Stimulated activated CD4-positive, alpha-beta T cell treated with anti-CD3 and anti-CD28 coated beads, Interleukin-1b, Interleukin-23, amount 100 ng/mL, for 1 hour (primary cell): ENCODE measurements at places on chromosomes 2 and 18.

DNA sequence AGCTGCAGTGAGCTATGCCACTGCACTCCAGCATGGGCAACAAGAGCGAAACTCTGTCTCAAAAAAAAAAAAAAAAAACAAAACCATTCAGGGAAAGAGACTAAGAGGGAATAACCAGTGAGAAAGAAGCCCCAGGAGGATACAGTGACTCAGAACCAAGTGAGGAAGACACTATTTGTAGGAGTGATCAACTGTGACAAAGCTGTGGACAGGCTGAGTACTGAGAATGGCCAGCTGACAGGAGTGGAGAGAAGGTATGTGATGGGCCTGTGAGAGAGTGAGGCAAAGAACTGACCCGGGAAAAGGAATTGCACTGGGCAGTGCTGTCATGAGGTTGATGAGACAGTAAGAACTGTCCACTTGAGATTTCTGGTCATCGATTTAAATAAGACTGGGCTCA, 6.7 kb upstream of the LCT start:
- DNase-seq = no peak

- DNase-seq = no peak
Observed at GRCh38 chr2:11775384-11775783, 29.0 kb downstream of the LPIN1 start.

GRCh38 chr2:224111576-224111975, 72.5 kb upstream of the SERPINE2 start:
- no peak for DNase-seq

- DNase-seq = no peak
Observed at GRCh38 chr2:70570041-70570661, 16.5 kb upstream of the TGFA start.

GRCh38 chr2:101405351-101405899, 18.1 kb upstream of the CREG2 start:
- no peak for DNase-seq

DNA sequence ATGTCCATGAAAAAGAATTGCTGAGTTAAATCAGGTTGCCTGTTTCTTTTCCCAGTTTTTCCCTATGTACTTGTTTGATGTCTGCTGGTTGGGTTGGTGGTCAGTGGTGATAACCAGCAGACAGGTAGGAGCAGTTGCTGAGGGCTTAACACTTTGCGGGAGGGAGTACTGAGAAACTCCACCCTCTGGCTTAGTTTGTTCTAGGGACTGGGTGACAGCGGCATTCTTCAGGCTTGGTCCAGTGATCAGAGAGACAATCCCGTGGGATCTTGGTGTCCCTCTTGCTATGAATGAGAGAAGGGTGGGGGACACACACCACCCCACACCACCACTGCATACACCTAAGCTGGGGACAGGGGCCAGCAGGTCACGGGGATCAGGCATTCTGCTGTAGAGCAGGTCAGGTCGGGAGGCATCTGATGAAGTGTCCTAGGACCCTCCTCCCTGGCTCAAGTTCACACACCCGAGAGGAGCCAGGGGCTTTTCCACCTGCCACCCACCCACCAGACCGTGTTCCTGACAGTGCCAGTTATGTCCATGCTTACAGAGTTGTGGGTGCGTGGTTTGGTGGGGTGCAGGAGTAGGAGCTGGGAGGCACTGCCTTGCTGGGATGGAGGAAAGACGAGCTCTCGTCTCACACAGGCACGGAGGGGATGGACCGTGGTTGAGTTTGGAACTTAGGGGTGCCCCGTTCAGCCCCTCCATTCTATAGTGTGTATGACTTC, 21.3 kb upstream of the ALLC start:
- DNase-seq = no peak

GRCh38 chr18:13461936-13462335, 243.4 kb downstream of the LDLRAD4 start:
- DNase-seq = no peak

- no peak for DNase-seq
Observed at GRCh38 chr18:43627848-43628530, 350.7 kb upstream of the SYT4 start.

DNA sequence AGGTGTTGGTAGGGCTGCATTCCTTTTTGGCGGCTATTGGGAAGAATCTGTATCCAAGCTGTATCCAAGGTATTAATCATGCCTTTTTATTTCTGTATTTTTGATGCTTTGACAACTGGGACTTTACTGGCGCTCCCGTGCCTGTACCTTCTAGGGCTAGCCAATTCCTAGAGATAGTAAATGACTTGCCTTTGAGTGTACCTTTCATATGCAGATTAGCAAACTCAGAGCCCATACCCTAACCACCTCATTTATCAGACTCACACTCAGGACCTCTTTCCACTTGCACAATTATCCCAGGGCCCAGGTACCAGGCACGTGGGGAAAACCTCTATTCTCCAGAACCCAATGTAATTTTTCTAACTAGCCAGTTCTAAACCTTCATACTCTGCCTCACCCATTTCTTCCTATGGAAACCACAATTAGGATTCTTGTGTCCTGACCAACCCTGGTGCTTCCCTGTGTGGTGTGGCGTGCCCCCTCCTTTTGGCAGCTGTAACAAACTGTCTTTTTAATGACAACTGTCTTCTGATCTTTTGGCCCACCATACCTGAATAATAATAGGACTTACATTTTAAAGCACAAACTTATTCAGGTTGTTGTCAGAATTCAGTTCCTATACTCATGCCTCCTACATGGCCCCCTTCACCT, 65.8 kb upstream of the PNPT1 start:
- no peak for DNase-seq

DNA sequence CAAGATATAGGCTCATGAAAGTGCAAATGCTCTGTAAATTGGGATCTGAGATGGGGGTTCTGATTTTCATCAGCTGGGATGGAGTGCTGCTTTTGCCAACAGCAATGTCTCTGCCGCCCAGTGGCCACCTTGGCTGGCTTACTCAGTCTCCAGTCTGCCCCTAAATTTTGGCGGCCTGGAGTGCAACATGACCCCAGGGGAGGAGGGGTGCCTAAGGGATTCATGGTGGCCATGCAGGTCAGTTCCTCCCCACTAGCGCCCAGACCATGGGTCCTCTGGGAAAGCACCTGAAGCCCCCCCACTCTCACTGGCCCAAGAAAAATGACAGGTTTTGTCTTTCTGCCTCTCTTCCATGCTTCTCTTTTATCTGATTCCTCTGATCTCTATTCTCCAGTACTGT, 45.0 kb downstream of the SLC4A3 start:
- no peak for DNase-seq

GRCh38 chr2:10276481-10277292, 26.0 kb upstream of the HPCAL1 start:
- DNase-seq = no peak

DNA sequence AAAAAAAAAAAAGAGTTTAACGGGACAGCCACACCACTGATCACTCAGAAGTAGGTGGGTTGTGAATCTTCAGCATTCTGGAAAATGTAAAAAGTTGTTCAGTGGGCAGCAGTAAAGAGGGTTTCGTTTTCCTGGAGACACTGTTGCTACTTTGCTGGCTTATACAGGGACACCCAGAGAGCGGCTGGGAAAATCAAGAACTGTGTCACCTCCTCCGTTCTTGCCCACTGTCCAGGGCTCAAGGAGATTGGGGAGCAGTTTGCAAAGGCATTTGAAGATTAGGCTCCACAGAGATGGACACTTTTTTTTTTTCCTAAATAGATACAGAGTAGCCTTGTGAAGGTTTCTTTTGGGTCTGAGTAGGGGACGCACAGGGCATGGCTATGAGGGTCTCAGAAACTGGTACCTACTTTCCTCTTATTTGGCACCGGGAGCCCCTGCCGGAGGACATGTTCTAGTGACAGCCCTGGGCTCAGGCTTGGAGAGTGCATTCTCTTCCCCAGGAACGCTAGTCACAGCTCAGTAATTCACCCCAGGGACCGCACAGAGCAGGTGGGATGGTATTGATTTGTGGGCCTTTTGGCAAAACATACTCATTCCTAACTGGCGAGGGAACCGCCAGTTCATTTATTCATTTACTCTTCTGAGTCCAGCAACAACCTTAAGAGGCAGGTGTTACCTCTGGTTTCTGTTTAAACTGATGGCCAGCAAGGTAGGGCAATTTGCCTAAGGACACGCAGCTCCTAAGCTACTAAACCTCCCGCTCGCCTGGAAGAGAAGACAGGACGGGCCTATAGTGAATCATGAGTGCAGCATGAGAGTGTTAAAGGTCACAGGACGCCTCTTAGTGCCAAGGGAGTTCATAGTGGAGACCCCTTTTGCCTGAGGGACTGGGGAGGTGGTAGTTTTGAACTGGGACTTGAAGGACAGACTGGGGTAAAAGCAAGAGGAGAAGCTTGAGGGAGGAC, 53.1 kb downstream of the HPCAL1 start:
- no peak for DNase-seq

DNA sequence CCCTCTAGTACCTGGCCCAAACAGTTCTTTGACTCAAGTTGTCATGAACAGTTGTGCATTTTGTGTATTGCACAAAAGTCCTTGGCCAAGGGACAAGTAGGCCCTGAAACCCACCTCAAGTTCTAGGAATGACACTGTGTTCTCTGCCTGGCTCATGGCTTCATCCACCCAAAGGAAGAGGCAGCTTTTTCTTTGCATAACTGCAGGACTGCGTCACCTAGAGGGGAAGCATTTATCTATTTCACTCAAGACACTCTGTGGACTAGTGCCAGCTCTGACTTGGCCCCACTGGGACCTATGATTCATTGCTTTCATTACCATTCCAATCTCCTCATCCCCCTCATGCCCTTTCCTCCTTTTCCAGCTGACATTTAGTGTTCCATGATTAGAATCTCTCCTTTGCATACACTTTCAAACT, 119.3 kb upstream of the SIX2 start:
- no peak for DNase-seq

GRCh38 chr2:191961556-191961955, 114.7 kb upstream of the CAVIN2 start:
- DNase-seq = no peak

DNA sequence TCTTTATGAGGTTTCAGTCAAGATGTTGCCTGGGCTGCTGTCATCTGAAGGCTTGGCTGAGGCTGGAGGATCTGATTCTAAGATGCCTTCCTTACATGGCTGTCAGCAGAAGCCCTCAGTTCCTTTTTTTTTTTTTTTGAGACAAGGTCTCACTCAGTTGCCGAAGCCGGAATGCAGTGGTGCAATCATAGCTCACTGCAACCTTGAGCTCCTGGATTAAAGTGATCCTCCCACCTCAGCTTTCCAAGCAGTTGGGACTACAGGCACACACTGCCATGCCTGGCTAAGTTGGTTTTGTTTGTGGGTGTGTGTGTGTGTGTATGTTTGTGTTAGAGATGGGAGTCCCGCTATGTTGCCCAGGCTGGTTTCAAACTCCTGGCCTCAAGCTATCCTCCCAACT, 13.1 kb upstream of the SLC35F5 start:
- no peak for DNase-seq

GRCh38 chr2:138177693-138178092, 213.4 kb downstream of the HNMT start:
- no peak for DNase-seq

- no peak for DNase-seq
Observed at GRCh38 chr18:38545071-38545470, 979.5 kb upstream of the CELF4 start.

DNA sequence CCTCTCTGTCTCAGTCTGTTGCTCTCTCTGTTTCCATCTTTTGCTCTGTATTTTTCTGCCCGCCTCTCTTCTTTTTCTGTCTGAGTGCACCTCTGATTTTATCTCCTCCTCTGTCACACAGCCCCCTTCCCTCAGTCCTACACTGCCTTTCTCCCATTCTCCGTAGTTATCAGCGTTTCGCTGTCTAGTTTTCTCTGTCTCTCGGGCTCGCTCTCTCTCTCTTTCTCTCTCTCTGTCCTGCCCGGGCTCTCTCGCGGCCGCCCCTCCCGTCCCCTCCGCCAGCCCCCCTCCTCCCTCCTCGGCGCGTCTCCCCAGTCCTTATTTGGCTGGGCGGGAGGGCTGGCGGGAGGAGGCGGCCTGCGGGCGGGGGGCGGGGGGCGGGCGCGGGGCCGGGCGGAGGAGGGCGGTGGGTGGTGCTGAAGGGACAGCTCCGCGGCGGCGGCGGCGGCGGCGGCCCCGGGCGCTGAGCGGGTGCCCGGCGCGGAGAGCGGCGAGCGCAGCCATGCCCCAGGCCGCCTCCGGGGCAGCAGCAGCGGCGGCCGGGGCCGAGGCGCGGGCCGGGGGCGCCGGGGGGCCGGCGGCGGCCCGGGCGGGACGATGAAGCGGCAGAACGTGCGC, at the start of gene KCNK3:
KCNK3 (plus strand) TSS at position 444 of the 618 bp plus-strand sequence; CDS start at position 598, 154 bp downstream.
- no peak for DNase-seq

DNA sequence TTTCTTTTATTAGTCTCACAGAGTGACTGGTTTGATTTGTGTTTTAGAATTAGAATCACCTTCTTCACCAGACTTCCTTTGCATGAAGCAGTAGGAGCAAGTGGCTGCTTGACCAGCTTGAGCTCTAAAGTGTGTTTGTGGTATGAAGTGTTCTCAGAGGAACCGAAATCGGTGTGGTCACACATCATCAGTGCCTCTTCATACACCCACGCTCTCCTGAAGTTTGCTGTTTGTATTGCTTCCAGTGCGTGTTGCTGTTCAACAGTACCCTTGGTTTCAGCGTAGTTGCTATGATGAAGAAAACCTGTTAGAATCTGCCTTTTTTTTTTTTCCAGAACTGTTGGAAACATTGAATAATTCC, 77.9 kb downstream of the LIMS1 start:
- no peak for DNase-seq

GRCh38 chr2:234243871-234244565, 193.5 kb downstream of the SPP2 start:
- DNase-seq = no peak

DNA sequence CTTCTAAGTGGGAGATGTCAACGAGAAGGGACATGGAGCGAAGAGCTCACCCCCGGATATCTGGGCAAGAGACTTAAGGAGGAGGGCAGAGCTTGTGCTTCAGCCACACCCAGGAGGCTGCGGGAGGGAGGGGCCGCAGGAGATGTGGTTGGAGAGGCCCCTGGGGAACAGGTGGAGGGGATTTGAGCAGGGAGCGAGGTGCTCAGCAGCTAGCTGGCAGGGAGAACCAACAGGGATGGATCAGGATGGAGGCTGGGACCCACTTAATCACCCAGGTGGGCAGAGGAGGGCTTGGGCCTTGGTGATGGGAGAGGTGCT, 78.3 kb downstream of the MBP start:
- no peak for DNase-seq

GRCh38 chr18:9653390-9653789, 39.0 kb upstream of the PPP4R1 start:
- no peak for DNase-seq

- no peak for DNase-seq
Observed at GRCh38 chr18:56035546-56035945, 447.6 kb upstream of the TCF4 start.

GRCh38 chr18:43760010-43760409, 482.7 kb upstream of the SYT4 start:
- no peak for DNase-seq

GRCh38 chr2:19529677-19530076, 171.3 kb upstream of the OSR1 start:
- no peak for DNase-seq

- DNase-seq = no peak
Observed at GRCh38 chr18:36783792-36784191, 45.0 kb downstream of the TPGS2 start.

DNA sequence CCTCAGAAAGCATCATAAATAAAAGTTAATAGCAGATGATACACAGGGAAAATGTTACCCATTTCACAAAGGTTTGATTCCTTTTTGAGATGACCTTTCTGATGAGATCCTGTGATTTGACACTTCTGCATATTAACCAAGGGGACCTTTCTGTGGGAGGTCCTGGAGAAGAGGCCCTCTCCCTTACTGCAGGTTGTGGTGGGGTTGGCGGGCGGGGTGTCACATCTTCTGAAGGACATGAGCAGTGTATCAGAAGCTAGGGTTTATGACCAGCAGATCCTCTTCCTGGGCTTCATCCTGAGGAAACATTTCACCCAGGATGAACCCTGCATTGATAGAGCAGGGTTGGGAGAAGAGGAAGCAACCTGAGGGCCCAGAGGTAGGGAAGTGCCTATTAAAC, 37.2 kb upstream of the SCLY start:
- no peak for DNase-seq
